ENCODE measurements at places on chromosomes 4 and X.
A peak's percentile ranks its signal among the peaks of the same experiment; 100 is the strongest.

- no peak for DNase-seq
These were observed 438.1 kb upstream of the PCDH10 start for GRCh38 chr4:132710971-132711370.

DNA sequence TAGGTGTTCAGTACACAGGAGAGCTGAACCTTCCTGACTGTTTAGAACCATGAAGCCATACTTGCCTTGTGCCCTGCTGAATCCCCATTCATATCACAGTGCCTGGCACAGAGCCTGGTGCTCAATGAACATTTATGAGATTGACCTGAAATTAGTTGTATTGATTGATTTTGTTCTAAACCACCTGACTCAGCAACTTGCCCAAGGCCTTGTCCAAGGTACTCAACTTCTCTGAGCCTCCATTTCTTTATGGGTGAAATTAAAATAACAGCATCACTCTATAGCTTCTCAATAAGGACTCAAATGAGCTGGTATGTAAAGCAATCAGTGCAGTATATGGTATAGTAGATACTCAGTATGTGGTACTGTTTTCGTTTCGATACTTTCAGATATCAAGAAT lies 208.1 kb downstream of the SLC39A8 start:
- DNase-seq: no peak

GRCh38 chr4:115165503-115165902 lies 52.1 kb upstream of the NDST4 start:
- no peak for DNase-seq

DNA sequence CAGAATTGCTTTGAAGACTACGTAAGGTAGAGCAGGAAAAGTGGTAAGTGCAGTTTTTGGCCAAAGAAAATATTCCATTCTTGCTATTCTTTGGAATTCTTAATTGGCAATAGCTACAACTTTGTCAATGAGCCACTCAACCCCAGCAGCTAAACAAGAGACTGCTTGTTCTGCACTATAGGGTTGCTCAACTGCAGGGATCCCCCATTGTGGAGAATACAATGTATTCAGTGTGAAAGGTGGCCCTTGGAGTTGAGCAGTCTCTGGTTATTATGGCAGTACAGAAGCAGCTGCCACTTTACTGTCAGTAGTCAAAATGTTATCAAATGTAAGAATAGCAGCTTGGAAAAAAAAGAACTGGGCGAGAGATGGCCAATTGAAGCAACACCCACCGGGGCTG lies 808.7 kb downstream of the CENPC start:
- DNase-seq: peak; percentile 14

DNA sequence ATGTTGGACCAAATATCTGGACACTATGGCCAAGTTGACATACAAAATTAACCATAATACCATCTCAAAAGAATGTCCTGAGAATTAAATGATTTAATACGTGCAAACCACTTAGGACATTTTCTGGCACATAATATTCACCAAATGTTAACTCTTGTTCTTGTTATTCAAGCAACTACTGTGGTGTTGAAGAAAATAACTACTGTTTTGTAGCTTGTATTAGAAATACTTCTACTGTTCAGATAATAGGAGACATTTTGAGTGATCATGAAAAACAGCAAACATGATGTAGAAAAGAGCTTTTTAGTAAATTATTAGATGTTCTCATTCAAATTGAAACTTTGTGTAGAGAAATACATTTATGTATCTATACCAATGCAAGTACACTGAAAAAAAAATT lies 140.7 kb upstream of the SMIM31 start:
- DNase-seq: no peak

GRCh38 chrX:283115-283845 lies 2.1 kb downstream of the PLCXD1 start:
- no peak for DNase-seq

- no peak for DNase-seq
These were observed 35.7 kb upstream of the FMR1 start for GRCh38 chrX:147875866-147876596.
